ENCODE measurements at places on chromosomes 1 and 21.

- no peak for DNase-seq
Observed at GRCh38 chr1:117659550-117660270, 53.9 kb downstream of the TENT5C start.

- DNase-seq, result no peak
Observed at GRCh38 chr1:117001254-117001927, at the start of gene CD101. CD101 (plus strand) TSS chr1:117001760; CDS start chr1:117001818, 58 bp downstream.

DNA sequence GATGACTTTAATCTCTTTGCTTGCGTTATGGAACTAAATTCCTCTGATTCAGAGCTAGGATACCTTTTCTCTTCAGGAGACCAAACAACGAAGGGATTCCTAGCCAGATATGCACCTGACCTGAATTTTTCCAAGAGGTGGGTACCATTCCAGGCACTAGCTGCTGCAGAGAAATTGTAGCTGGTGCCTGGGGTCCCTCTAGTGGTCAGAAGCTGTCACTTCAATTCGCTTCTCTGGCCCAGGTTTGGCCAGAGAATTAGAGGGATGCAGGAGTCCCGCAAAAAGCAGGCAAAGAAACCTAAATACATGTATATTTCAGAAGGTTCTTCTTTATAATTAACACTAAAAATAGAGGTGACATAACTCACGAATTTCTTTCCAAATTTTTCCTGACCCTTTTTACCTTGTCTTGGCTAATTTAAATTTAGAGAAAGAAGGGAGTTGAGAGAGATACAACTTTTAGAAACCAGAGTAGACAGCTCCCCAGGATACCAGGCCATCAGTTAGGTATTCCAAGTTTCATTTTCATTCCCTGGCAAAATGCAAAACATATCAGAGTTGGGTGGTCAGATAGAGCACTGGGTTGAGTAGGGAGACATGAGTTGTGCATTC is 9.6 kb downstream of the ACKR1 start:
- DNase-seq, result peak; percentile 48

DNA sequence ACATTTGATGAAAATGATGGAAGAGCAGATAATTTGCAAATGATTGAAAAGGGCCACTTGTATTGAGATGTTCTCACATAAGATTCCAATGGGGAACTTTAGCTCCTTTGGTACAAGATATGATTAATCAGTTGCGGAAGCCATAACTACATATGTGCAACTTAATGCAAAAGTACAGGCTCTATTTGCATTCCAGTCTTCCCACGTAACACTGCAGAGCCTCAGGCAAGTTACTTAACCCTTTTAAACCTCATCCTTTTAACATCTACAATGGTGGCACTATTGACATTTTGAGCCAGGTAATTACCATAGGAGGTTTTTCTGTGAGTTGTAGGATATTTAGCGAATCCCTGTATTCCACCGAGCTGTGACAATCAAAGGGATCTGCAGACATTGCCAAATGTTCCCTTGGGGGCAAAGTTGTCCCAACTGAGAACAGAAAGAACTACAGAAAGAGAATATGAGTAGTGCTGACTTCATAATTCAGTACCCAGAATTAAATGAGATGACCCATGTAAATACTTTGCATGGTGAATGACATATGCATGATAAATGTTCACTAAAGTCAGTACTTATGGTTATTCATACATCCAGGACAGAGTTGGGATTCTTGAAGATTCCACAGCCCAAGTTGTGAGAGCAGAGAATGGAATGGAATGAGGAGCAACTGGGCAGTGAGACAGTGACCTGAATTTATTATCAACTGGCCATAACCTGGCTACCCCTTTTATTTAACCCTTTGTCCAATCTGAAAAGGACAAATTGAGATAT is 62.6 kb downstream of the SPAG17 start:
- DNase-seq, result no peak

DNA sequence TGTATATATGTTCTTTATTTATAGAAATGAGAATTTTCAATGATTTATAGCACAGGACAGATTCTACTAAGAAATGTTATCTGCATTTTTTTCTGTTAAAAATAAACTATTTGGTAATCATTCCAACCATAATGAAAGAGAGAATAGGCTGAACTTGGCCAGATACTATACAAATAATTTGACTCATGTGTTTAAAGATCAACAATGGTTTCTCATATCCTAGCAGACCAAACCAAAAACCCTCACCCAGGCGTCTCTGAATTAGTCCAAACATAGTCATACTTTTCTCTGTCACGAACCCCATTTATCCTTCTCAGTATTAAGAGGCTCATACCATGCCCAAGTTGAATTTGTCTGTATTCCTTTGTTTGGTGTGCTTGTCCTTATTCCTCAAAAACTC is 40.3 kb downstream of the RPE65 start:
- DNase-seq, result no peak

- DNase-seq, result no peak
Observed at GRCh38 chr1:92478393-92478792, 8.3 kb downstream of the GFI1 start.

DNA sequence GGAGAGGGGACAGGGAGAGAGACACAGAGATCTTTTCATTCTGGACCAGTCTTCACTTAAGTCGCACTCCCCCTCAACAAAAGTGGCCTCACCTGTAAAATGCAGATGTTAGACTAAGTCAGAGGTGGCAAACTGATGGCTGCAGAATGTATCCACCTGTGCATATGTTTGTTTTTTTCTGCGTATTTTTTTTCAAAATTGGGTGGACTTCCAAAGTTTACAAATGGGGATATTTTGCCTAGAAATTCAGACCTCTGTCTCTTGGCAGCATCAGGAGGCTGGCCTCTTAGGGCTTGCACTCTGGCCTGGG is 525.0 kb downstream of the MATN1 start:
- DNase-seq, result no peak
